Mammary epithelial cell (primary cell): ENCODE measurements at places on chromosomes 12 and 14. TPM values are rescaled to one million over a fixed set of nuclear protein-coding genes. Genes with fewer than 3 reads are reported as not detected.

DNA sequence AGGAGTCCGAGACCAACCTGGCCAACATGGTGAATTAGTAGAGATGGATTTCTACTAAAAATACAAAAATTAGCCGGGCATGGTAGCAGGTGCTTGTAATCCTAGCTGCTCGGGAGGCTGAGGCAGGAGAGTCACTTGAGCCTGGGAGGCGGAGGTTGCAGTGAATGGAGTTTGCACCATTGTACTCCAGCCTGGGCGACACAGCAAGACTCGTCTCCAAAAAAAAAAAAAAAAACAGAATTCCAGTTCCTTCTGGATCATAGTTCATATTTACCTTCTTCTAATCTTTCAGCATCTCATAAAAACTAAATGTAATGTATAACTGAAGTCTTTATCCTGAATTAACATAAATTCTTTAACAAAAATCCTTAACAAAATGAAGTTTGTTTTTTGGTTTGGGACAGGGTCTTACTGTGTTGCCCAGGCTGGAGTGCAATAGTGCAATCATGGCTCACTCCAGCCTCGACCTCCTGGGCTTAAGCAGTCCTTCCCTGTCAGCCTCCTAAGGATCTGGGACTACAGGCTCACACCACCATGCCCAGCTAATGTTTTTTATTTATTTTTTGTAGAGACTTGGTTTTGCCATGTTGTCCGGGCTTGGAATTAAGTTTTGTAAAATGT, 37.6 kb downstream of the FAM177A1 start:
- DNase-seq, result no peak

DNA sequence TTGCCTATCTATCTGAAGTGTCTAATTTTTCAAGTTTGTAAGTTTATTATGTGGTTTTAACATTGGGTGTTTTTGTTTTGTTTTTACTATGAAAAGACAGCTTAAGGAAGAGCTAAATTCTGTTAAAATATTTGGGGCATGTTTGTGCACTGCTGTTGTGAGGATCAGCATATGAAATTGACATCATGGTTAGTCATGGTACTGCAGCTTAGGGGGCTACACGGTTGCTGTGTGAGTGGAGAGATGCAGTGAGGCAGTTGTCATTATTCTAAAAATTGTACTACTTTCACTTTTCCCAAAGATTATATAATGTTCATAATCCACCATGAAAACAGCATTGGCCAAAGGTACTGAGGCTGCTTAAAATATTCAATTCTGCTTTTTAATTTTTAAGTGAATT, 49.0 kb downstream of the ZC3H14 start:
- DNase-seq, result no peak

GRCh38 chr14:63881926-63882325, 29.1 kb downstream of the SYNE2 start:
- DNase-seq, result no peak

DNA sequence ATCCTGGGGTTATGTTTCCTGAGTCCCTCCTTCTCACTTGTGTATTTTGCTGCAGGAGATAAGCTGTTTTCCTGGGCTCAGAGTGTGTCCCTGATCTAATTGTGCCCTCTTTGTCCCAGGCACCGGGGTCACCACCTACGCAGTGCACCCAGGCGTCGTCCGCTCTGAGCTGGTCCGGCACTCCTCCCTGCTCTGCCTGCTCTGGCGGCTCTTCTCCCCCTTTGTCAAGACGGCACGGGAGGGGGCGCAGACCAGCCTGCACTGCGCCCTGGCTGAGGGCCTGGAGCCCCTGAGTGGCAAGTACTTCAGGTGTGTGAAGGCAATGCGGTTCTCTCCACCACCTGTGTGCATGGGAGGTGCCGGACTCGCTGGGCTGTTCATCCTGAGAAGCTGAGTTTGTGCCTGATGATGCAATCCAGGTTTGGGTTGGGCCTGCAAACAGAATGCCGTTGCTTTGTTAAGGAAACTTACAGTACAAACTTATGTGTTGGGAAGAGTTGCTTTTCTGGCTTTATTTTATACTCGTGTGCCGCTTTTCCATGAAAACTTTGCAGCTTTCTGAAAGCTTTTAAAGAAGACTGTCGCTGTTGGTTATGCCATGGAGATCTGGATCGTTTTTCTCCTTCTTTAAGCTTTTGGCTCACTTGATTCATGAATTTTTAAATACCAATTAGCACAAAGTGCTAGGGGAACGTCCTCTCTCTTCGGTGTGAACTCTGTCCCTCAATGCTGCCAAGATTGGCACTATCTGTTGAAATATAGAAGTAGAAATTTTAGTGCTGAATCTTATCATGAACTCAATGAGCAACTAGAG, 27.6 kb downstream of the RDH12 start:
- no peak for DNase-seq

DNA sequence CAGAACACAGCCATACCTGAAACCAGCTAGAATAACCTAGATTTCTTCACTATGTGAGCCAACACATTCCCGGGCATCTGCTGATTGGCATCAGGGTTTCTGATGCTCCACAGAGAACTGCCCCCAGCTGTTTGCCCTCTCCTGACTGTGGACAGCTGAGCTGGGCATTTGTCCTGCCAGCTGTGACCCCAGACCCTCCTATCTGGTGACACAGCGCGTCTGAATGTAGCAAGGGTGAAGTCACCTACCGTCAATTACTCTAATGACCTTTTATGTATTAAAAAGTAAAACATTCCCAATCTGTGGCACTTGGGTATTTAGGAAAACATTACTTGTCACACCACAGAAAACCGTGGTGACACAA, 29.7 kb upstream of the SFSWAP start:
- DNase-seq, result no peak

- DNase-seq, result no peak
These were observed 55.9 kb upstream of the TSPAN11 start for GRCh38 chr12:30870491-30871265.

GRCh38 chr14:33564774-33565630, 385.9 kb downstream of the EGLN3 start:
- peak; percentile 81 for DNase-seq

GRCh38 chr12:106226884-106227640, 20.8 kb downstream of the CKAP4 start:
- DNase-seq, result peak; percentile 71

- no peak for DNase-seq
These were observed 189.4 kb downstream of the NRXN3 start for GRCh38 chr14:78359581-78359980.

- no peak for DNase-seq
These were observed 46.2 kb downstream of the KDM2B start for GRCh38 chr12:121534495-121535148.

- no peak for DNase-seq
These were observed 71.3 kb downstream of the FBXL14 start for GRCh38 chr12:1523046-1523445.

DNA sequence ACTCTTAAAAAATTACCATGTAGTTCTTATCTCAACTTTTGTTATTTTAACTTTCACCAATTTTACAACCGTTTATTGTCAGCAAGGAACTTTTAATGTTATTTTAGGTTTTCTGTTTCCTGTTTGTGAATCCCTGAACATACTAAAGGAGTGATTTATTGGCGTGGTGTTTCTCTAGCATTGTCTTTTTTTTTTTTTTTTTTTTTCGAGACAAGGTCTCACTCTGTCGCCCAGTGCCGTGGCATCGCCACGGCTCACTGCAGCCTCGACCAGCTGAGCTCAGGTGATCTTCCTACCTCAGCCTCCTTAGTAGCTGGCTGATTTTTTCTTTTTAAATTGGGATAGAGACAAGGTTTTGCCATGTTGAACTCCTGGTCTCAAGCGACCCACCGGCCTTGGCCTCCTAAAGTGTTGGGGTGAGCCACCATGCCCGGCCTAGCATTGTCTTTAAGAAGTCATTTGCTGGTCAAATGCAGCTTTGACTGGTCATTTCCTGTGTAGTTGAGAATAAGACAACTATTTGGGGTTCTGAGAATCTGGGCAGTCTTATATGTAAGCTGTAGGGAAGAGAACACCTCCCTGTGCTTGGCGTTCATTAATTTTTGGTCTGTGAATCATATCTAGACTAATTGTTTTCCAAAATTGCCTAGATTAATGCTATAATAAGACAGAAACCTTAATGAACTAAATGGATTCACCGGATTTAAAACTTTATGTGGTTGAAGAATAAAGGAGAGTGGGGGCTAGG, 2.1 kb downstream of the WASHC4 start:
- no peak for DNase-seq

DNA sequence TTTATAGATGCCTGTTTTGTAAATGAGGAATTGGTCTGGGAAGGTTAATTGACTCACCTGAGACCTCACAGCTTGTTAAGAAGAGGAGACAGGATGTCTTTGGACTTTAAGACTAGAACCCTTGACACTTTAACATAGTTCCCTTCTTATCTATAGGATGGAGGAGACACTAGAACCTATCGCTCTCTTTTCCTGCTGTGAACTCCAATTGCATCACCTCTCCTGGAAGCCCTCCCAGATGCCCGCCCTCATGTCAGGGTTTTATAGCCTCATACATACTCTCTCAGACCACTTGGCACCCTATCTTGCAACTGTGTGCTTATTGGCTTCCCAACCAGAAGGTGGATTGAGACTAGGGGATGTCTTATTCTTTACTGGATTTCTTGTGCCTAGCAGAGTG, 2.5 kb upstream of the CTDSP2 start:
- DNase-seq, result no peak

GRCh38 chr14:32224737-32225377, 21.8 kb upstream of the RNU6-8 start:
- DNase-seq, result peak; percentile 60

- no peak for DNase-seq
These were observed 53.5 kb downstream of the FBRSL1 start for GRCh38 chr12:132543298-132544079.

DNA sequence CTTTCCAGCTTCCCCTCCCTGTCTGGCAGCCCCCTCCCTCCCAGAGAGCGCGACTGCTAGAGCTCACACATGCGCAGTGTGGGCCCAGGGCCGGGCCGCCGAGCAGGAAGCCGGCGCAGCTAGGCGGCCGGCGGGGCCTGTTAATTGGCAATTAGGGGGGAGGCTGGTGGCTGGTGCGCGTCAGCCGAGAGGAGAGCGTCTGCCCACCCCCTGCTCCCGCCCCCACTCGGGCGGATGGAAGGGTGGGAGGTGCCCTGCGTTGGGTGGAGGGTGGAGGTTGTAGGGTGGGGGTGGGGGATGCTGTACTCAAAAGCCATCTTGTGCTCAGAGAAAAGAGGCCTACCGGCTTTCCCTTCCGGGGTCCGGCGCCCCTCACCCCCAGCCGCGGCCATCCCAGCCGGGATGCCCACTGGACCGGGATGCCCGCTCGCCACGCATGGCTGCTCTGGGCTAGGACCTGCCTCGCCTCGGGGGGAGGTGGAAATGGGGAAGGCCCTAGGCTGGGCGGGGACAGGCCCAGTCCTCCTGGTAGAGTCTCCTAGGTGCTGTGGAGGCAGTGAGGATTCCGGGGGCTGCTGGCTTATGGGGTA, 9.2 kb downstream of the HOXC8 start:
- peak; percentile 93 for DNase-seq

DNA sequence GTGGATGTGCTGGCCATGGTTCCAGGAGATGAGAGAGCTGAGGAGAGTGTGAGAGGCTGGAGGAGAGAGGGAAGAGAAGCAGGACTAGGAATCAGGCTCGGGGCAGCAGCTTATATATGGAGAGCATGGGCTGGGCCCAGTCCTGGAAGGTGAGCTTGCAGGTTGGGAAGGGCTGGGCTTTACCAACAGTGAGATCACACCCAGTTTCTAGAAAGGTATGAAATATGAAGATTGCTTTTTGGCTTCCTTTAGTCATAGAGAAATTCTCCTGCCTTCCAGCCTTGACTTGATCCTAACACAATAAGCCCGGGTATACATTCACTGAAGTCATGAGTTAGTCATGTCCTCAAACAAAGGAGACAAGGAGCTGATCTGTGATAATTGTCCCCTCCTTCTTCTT, at the start of gene KRT6A:
Gene KRT6A, minus strand, starts transcription at position 86 of the 400 bp plus-strand sequence. Its CDS starts 69 bp downstream, at position 17.
- DNase-seq, result peak; percentile 98

DNA sequence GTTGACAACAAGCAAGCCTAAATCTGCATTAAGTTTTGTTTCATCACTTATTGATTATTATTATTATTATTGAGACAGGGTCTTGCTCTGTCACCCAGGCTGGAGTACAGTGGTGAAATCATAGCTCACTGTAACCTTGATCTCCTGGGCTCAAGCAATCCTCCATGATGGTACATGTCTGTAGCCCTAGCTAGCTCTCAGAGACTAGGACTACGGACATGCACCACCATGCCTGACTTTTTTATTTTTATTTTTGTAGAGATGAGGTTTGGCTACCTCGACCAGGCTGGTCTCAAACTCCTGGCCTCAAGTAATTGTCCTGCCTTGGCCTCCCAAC, 35.7 kb upstream of the STK38L start:
- DNase-seq, result no peak

DNA sequence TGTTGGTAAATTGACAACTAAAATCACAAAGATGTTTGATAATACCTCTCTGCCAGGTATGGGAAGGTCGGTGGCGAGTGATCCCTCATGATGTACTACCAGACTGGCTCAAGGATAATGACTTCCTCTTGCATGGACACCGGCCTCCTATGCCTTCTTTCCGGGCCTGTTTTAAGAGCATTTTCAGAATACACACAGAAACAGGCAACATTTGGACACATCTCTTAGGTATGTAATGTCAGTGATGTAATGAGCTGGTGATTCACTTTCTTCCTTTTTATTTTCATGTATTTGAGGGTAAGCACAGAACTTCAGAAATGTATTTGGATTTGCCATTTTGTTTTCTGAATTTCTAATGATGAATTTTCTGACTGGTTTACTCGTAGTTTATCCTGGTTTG, 42.6 kb upstream of the LRTM2 start:
- DNase-seq, result peak; percentile 58

GRCh38 chr12:42760550-42760949, 171.0 kb upstream of the PRICKLE1 start:
- DNase-seq, result no peak

- no peak for DNase-seq
These were observed 152.8 kb upstream of the PTPRQ start for GRCh38 chr12:80291108-80291754.

- DNase-seq, result peak; percentile 55
These were observed 37.8 kb downstream of the MYO1H start for GRCh38 chr12:109385339-109386058.

DNA sequence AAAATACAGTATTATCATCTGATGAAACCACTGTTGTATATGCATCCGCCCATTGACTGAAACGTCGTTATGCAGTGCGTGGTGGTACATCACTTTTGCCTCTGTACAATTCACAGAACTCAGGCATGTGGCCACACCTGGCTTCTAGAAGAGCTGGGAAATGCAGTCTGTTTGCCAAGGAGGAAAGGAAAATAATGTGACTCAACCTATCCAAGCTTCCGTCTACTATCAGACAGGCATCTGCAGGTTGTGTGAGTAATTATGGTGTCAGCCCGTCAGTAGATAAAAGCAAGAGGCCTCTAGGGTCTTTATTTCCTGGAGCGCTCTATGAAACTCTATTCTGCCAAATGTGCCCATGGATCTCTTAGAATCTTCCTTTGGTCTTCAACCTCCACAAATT, 111.6 kb downstream of the BBS10 start:
- DNase-seq, result peak; percentile 95

GRCh38 chr14:67541448-67542387, 8.6 kb downstream of the PLEKHH1 start:
- no peak for DNase-seq

Gene APOF
- not detected for total RNA-seq

Gene GARIN6
- total RNA-seq, result not detected in 2 replicates

Gene CFAP54
- total RNA-seq, result 0.51 and 1.6 TPM in 2 replicates

Gene C12orf54
- 1.5 TPM for total RNA-seq

Gene PGF
- total RNA-seq, result 16.5 TPM

Gene SYT1
- 19.3 and 20.6 TPM in 2 replicates for total RNA-seq

Gene SAMD4A
- total RNA-seq, result 48.8 TPM
